Progenitor cell of endocrine pancreas (in vitro differentiated cells): ENCODE measurements at places on chromosomes 5 and 9.

GRCh38 chr9:124306098-124306735 lies 48.5 kb downstream of the NEK6 start:
- no peak for DNase-seq

DNA sequence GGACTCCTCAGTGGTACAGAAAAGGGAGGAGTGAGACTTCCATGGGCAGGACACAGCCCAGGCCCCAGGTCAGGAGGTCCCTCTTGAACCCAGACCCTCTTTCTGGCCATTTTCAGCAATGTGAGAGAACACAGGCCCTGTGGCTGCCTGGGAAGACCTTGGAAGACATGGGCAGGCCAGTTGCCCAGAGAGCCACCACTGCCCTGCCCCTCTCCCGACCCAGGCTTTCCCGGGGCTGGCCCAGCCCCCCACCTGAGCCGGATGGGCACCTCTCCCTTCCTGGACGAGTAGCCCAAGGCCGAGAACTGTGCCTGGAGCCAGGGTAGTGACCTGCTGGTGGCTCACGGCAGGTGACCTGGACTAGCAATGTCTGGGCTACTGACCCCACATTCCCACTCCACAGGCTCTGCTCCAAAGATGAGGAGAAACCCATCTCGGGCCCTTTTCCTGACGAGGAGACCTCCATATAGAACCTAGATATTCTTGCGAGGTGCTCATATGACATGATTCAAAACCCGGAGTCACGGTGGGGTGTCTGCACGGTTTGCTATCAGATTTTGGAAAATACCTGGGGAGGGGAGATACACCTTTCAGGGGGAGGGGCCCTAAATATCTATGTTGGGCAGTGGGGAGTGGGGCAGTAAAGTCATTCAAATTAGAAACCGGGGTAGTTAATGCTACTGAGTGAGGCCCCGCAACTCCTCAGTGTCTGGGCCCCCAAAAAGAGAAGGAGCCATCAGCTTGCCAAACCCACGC lies 59.4 kb downstream of the ZNF354C start:
- DNase-seq = no peak

DNA sequence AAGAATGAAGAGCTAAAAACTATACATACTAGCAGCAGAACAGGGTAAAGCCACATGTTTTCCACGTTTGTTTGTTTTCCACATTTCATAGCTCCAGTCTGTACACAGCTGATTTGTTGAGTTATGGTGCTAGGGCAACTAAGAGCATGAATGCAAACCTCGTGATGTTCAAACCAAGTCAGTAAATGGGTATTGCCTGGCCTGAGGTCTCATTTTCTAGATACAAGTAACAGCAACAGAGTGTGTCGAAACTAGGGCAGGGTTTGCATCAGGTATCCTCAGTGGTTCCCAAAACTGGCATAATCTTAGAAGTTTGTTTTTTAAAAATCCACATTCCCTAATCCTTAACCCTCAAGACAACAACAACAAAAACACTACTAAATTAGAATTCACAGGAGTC lies 89.3 kb downstream of the CEMIP2 start:
- no peak for DNase-seq

DNA sequence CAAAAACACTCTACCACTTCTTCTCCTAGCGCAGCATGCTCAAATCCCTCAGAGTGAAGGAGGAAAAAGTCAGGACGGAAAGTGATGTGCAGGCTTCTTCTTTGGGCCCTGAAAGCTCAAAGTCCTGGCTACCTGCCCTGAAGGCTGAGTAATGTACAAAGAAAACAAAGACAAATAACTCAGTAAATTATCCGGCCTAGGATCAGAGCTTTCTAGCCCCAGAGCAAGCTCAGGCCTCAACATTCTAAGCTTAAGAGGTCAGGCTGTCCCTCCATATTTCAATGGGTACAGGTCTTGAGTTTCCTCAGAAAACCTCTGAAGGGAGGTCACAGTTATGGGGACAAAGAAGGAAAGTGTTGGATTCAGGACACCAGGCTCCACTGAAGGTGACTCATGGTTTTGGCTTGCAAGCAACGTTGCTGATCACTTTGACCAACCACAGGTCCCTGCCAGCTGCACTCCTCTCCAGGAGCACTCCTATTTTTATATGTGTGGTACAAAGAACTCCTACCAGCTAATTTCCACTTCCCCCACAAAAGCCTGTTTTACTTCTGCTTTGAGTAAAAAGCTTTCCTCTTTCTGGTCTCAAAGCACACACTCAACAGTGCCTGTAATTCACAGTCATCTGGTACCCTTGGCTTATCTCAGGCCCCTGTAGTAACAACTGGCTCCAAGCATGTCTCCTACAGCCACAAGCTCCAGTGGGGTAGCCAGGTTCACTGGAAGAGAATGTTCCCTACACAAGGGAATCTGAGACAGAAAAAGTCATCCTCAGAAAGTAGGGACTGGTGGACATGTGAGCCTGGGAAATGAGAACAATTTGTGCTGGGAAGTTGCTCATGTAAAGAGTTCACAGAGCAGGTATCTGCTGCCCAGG lies 115.7 kb downstream of the UGCG start:
- DNase-seq = no peak

DNA sequence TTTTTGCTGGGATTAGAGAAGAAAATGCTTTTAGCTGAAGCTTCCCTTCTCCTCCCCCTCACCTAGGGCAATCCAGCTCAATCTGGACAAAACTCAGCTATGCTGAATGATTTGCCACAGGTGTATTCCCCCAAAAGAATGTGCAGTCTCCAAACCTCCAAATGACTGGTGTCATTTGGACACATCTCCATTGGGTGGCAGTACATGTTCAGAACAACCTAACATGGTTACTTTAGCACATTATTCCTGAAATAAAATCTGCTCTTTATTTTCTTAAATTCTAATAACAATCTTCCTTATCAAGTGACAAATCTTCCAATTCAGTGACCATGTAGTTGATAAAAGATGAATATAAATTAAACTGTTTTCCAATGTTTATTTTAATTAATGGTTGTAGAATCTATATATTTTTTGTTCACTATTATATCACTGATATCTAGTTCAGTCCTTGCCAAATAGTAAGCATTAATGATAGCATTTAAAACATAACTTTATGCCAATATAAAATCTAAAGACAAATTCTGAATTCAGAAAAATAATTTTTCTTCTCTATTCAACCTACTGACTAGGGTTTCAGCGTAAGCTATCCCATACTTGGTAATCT lies 61.3 kb upstream of the MOCS2 start:
- DNase-seq = no peak

GRCh38 chr9:108803428-108804065 lies 52.2 kb downstream of the ACTL7B start:
- no peak for DNase-seq

GRCh38 chr5:180636016-180636402 lies 13.4 kb downstream of the FLT4 start:
- DNase-seq = no peak

GRCh38 chr5:61303346-61303745 lies 28.7 kb upstream of the ZSWIM6 start:
- DNase-seq = no peak

DNA sequence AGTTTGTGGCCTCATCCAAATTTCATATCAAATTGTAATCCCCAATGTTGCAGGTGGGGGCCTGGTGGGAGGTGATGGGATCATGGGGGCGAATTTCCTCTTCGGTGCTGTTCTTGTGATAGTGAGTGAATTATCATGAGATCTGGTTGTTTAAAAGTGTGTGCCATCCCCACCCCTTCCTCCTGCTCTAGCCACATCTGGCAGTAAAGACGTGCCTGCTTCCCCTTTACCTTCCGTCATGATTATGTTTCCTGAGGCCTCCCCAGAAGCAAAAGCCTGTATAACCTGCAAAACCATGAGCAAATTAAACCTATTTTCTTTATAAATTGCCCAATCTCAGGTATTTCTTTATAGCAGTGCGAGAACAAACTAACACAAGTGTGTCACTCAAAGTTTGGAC lies 71.0 kb upstream of the MOCS2 start:
- no peak for DNase-seq

DNA sequence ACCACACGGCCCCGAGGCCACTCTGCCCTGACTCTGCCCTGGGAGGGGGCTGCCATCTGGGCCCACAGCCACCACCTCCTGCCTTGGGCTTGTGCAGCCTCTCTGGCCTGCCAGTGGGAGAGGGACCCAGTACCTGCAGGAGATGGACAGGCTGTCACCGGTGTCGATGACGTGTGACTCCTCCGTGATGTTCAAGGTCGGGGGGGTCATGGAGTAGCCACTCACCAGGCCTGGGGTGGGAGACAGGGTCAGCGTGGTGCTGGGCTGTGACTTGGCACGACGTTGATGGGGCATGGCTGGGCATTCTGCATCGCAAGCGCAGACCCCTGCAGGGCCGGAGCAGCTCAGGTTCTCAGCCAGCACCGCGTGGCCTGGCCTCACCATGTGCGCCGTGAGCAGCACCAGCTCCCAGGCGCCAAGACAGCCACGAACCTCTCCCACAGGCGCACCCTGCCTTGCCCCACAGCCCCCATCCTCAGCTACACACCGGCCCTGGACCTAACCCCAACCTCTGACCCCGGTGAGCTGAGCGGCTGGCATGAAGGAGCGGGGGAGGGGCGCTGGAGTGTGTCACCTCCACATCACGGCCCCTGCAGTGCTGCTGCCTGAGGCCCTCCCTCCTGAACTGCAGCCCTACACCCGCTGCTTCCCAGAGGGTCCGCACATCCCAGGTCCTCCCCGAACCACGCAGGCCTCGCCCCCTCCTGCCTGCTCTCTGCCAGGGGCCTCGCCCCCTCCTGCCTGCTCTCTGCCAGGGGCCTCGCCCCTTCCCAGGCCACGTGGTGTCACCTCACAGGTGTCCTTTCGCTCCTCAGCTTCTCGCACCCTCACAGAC lies 17.6 kb downstream of the FLT4 start:
- DNase-seq = no peak

DNA sequence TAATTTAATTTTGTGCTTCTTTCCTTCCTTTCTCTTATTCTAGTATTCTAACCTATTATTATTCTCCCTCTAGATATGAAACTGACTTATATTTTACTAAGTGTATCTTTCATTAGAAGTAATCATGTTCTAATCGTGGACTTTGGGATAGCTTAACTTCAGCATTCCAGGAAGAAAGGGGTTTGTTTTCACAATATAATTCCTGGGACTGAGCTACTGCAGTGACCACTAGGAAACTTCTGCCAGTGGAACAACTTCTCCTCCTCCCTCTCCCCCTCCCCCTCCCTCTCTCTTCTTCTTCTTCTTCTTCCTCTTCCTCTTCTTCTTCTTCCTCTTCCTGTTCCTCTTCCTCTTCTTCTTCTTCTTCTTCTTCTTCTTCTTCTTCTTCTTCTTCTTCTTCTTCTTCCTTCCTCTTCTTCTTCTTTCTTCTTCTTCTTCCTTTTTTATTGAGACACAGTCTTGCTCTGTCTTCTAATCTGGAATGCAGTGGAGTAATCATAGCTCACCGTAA lies 127.9 kb downstream of the NNT start:
- no peak for DNase-seq

GRCh38 chr9:91424403-91425176 lies 958 bp upstream of the NFIL3 start:
- peak; percentile 40 for DNase-seq

DNA sequence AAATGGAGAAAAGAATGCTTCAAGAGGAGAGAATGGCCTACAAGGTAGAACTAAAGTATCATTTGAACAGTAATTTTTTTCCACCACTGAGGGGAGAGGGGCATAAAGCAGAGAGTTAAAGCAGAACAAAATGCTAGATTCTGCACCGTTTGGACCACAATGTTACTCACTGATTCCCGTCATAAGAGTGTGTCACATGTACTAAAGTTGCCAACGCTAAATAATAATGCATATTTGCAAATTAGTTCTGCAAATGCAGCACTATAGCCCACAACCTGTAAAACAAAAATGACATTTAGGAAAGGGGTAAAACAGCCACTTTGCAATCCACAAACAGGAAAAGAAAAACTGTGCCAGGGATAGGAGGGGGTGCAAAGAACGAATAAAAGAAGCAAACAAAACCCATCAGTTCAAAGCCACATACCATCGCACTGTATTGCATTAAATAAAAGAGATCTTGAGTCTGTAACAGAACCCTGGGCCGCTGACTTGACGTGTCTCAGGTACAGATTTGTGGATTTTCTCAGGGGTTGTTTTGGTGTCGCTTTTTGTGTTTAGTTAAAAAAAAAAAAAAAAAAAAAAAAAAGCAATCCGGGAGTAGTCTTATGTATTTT lies 7.7 kb upstream of the NFIB start:
- no peak for DNase-seq

- DNase-seq = no peak
Measured at GRCh38 chr5:129003232-129003631, 37.9 kb downstream of the SLC27A6 start.

DNA sequence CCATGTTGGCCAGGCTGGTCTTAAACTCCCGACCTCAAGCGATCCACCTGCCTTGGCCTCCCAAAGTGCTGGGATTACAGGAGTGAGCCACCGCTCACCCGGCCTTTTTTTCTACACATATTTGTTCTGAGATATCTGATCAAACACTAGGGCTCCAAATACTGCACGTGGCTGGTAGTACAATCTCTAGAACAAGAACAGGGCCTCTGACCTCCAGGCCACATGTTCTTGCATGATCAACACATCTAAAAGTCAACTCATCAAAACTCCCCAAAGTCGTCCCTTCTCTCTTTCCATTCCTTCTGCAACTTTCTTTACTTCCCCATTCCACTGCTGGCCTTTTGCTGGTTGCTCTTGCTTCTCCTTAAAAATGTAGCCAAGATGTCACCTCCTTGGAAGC lies 113.3 kb upstream of the LHFPL2 start:
- no peak for DNase-seq

DNA sequence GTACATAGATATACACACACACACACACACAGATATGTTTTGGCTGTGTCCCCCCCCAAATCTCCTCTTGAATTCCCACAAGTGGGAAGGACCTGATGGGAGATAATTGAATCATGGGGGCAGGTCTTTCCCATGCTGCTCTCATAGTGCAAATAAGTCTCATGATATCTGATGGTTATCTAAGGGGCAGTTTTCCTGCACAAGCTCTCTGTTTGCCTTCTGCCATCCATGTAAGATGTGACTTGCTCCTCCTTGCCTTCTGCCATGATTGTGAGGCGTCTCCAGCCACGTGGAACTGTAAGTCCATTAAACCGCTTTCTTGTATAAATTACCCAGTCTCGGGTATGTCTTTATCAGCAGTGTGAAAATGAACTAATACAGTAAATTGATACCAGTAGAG lies 15.9 kb upstream of the ALDOB start:
- DNase-seq = no peak

GRCh38 chr9:124012368-124013301 lies 1.1 kb downstream of the LHX2 start:
- no peak for DNase-seq
